ENCODE measurements at places on chromosomes 11 and 22.

GRCh38 chr11:107953446-107953845 lies 25.2 kb downstream of the RAB39A start:
- no peak for DNase-seq

- no peak for DNase-seq
These were observed 35.9 kb upstream of the P4HA3 start for GRCh38 chr11:74347381-74347780.

DNA sequence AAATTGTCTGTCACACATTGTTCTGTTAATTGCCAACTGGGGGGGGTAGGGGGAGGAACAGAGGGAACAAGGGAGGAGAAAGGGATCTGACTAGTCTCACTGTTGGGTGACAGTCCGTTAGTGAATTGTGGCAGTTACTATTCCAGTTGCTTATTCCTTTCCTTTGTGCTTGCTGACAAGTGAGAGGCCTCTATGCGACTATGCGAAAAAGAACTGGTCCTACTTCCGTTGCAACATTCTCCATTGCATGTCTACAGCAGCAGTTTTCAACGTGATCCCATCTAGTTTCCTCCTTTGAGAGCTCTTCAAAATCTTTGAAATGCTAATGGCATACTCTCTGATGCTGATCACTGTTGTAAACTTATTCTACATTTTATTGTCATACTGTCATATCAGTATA lies 672.2 kb downstream of the LRRC4C start:
- no peak for DNase-seq

GRCh38 chr11:34274712-34275398 lies 83.0 kb downstream of the ABTB2 start:
- DNase-seq, result peak; percentile 83

DNA sequence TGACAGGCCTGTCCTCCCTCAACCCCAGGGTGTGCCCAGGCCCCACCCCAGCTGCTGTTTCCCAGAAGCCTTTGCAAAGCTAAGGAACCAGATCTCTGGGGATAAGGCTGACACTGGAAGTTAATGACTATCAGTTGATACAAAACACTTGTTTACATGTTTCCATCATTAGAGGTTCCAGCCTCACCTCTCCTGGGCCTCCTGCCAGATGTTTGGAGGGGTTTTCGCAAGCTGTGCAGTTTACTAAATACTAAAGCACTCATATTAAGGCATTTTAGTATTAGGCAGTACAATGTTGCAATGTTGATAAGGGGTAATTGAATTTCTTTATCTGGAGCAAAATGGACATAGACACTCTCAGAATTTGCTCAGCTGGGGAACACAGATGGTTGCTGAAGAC lies 218.7 kb downstream of the INSC start:
- no peak for DNase-seq

GRCh38 chr11:45332276-45332934 lies 46.3 kb upstream of the SYT13 start:
- DNase-seq, result no peak

- DNase-seq, result no peak
These were observed 189.6 kb downstream of the ADAMTS15 start for GRCh38 chr11:130638033-130638432.

- no peak for DNase-seq
These were observed 209.6 kb downstream of the DSCAML1 start for GRCh38 chr11:117587416-117587815.

DNA sequence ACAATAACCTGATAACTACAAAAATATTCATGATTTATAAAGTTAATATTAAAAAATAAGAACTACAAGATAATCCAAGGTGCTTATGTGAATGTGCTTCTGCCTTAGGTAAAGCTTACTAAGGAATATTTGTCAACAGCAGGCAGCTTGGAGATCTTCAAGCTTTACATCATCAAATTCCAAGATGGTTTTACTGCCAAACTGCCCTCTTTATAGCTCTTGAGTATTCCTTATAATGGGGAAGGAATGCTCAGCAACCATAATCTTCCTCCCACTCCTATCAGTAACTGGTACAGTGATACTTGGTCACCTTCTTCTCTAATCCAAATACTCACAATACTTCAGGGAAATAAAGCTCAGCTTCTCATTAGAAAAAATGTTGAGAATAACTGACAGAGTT lies 30.1 kb downstream of the SBF2 start:
- no peak for DNase-seq

DNA sequence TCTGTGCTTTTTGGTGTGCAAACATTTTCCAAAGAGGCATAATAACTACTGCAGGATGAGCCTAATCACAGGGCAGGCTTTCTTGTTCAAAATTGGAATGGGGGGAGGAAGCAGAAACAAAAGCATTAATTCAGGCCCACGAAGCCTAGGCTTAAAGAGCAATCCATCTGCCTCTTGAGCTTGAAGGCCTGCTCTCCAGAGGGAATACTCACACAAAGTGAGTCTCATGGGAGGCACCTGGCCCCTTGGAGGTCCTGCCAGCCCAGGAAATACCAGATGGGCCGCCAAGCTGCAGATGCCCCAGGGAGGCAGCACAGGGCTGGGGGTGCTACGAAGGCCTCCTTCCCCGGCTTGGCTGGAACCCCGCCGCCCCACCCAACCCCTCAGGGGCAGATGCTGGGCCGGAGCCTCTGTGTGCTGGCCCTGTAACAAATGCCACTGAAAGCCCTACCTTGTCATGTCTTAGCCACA lies 39.3 kb upstream of the COMT start:
- no peak for DNase-seq

DNA sequence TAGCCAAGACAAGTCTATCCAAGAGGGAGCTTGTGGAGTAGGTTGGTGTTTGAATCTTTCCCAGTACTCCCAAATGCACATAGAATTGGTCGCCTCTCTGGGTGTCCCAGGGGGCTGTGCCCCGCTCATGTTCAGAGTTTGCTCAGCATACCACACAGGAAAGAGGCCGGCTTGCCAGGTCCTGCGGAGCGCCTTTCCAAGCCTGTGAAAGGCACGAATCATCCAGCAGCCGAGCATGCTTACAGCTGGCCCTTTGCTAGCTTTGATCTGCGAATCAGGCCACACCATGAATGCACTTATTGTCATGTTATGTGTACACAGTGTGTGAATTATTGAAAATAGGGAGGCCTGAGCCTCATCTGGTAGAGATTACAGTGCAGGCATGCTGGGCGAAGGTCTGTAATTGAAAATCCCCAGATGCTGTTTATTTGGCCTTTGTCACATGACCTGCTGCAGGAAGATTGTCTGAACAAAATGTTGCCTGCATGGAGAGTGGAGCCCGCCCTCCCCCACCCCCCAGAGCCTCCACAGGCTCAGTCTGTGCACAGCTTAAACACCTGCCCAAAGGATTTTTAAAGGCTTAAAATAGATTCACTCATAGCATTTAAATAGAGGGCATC lies 163.3 kb upstream of the RASSF10 start:
- DNase-seq, result peak; percentile 42

DNA sequence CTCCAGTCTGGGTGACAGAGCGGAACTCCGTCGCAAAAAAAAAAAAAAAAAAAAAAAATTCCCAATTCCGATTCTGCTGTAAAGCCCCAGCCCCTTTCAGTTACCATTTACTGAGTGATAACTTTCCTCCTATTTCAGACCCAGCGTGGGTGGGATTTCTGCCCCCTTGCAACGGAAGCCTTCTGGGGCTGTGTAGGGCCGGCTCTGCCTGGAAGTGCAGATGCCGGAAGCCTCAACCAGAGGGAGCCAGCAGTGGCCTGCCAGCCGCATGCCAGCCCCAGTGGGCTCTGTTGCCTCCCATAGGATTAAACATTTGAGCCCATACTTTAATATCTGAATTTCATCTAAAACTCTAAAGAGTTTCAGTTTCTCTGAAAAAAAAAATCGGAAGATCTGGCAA lies 60.0 kb upstream of the NUP50 start:
- no peak for DNase-seq

- no peak for DNase-seq
These were observed 1074.9 kb downstream of the FAM181B start for GRCh38 chr11:81658722-81659121.

DNA sequence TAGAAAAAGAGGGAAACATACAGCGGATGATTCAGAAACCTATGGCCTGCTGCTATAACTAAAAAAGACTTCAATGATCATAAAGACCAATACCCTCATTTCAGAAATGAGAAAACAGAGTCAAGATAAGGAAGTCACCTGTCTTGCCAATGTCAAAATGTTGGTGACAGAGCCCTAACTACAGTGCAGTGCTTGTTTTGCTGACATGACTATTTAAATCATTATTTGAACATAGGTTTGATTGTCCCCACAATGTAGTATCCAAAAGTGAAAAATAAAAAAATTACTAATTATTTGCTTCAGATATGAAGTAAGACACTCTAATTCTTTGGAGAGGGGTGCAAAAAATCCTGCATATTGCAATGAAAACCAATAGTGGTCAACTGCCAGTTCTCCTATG lies 115.7 kb downstream of the SOX6 start:
- DNase-seq, result no peak

GRCh38 chr22:29072979-29073617 lies at the start of gene KREMEN1:
KREMEN1 (plus strand) TSS chr22:29073035; CDS start chr22:29073131, 96 bp downstream.
- peak; percentile 43 for DNase-seq

- peak; percentile 45 for DNase-seq
These were observed 9.8 kb downstream of the LGALS2 start for GRCh38 chr22:37569921-37570660.

- DNase-seq, result no peak
These were observed 53.5 kb upstream of the MYEOV start for GRCh38 chr11:69240332-69241074.

GRCh38 chr22:36743591-36744412 lies 32.1 kb downstream of the IFT27 start:
- DNase-seq, result no peak

- DNase-seq, result peak; percentile 94
These were observed 22.0 kb downstream of the TEF start for GRCh38 chr22:41403532-41404318.

DNA sequence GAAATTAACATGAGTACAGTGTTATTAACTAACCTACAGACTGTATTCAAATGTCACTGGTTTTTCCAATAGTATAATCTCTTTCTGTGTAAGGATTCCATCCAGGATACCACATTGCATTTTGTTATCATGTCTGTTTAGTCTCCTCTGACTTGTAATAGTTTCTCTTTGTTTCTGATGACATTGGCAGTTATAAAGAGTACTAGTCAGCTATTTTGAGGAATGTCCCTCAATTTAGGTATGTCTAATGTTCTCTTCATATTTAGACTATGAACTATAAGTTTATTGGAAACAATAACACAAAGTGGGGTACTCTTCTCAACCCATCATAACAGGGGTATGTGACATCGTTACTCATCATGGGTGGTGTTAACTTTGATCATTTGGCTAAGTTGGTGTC lies 20.3 kb upstream of the ME3 start:
- DNase-seq, result no peak

GRCh38 chr11:10599388-10600175 lies 31.1 kb upstream of the LYVE1 start:
- no peak for DNase-seq

DNA sequence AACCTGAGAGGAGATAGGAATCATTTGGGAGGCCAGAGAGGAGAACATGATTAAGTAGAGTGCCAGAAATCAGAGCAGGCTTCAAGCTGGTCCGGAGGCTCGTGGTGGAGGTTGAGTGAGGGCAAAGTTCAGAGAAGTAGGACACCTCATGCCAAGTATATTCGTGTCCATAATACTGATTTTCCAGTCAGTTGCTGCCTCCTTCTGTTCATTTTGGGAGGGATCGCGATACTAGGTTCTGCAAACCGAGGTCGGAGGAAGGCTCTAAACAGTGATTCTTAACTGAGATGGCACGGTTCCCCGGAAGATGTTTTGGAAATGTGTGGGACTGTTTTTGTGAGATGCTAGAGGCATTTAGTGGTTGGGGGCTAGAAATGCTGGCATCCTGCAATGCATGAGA lies 13.6 kb upstream of the CD3E start:
- no peak for DNase-seq

DNA sequence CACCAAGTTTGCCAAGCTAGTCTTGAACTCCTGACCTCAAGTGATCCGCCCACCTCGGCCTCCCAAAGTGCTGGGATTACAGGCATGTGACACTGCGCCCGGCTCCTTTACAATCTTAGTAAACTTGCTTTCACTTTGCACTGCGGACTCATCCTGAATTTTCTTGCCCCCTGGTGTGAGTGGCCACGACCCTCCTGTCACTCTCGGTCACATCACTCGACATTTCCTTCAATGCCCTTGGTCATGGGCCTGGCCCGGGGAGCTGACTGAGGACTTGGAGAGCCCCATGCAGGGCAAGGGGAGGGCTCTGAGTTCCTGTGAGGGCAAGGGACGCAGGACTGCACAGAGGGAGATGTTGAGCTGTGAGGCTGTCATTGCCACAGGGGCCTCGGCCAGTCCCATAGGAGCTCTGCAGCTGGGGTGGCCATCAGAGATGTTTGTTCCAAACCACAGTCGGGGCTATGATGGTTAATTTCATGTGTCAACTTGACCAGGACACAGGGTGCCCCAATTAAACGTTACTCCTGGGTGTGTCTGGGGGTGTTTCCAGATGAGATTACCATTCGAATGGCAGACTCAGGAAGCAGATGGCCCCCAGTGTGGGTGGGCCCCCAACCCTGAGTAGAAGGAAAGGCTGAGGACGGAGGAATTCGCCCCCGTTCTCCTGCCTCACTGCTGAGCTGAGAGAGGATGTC lies 21.2 kb downstream of the A4GALT start:
- peak; percentile 71 for DNase-seq

GRCh38 chr22:23029521-23030228 lies 40.6 kb upstream of the GNAZ start:
- DNase-seq, result no peak

- no peak for DNase-seq
These were observed 79.7 kb downstream of the LARGE2 start for GRCh38 chr11:46002189-46002588.

- DNase-seq, result no peak
These were observed 122.9 kb downstream of the MAML2 start for GRCh38 chr11:96219981-96220623.

DNA sequence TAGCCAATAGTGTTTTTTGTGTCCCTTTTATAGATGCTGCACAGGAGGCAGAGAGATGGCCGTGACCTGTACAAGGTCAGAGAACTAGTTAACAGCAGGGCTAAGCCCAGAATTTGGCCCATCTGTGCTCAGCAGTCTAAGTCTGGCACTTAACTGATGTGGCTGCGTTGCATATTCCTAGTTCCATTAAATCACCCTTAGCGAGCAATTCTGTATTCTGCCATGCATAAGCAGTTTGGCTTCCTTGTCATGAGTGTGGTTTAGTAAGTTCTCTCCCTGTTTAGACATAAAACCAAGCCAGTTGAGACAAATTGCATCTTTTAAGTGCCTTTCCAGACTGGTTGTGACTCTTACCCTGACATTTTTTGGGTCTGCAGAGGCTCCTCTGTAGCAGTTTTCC lies 230.6 kb upstream of the TENM4 start:
- DNase-seq, result no peak

DNA sequence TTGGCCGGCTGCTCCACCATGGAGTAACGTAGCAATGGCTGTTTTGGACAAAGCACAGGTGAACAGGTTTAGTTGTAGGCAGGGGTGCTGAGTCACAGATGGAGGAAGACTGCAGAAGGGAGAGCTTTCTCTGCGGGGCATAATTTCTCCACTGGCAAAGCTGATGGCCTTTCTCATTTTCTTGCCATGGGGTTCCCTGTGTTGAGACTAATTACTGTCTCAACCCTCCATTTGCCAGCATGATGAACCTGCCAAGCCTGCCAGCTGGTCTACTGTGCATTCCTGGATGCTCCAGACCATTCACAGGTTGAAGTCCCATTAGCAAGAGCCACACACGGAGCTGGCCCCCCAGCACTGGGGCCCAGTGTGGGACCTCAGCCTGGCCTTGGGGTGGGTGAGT lies 202.4 kb downstream of the BARX2 start:
- DNase-seq, result no peak
